Stimulated activated memory B cell treated with anti-CD40 and anti-IgM and Interleukin-4, amounts not matched to agents 10 μg/mL and 1 μg/mL and 100 μg/mL, for 72 hours (primary cell): ENCODE measurements at places on chromosomes 7 and 10.

DNA sequence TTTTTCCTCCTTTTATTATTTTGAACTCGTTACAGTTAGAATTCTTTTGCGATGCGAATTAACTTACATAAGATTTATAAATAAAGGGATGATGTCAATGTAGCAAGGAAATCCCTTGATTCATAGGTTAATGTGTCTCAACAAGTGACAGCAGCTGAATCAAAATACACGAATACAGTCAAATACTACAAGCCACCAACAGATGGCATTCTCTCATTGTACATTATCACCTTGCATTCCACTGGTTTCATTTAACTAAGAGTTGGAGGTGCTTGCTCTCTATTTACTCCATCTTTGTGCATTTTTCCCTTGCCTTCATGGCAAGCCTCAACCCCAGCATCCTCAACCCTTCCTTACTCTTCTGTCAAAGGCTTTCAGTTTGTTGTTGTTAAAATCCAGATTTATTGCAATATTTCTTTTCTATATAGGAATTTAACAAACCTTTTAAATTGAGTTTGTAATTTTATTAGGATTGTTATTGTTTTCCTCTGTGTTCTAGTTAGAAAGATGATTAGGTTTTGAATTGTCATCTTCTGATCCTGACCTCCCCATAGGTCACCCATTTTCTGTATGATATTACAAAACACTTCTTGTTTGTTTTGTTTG is 78.3 kb downstream of the SLC25A40 start:
- no peak for ATAC-seq

- no peak for ATAC-seq
Observed at GRCh38 chr7:79933144-79933543, 201.5 kb upstream of the GNAI1 start.

DNA sequence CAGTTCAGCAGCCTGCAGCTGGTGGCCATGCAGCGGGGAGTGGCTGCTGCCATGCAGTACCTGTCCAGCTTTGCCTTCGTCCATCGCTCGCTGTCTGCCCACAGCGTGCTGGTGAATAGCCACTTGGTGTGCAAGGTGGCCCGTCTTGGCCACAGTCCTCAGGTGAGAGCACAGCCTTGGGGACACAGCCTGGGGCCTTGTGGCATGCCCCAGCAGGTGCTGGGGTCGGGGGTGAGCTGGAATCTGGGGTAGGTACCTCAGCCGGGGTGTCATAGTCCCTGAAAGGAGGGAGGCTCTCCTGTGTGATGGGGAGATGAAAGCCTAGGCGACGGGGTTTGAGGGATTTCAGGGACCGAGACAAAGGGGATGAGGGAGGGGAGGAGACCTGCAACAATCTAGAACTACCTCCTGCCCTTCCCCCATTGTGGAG is 14.1 kb downstream of the EPHB6 start:
- no peak for ATAC-seq

DNA sequence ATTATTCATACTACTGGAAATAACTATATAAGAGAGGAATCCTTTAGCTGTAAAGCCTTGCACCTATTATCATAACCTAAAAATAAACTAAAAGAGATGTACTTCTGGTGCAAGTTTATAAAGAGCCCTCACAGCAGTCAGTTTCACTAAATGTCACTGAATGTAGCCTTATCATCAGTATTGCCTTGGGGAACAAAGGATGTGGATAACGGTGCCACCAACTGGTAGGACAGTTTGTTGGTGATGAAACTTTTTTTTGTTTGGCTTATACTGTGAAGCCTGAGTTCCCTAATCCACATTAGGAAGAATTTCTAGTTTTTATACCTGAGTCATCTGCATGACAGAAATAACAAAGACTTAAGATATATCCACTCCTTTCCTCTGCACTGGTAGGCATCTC is 117.9 kb upstream of the COL1A2 start:
- peak; percentile 61 for ATAC-seq

- no peak for ATAC-seq
Observed at GRCh38 chr7:151886783-151887182, 9.9 kb upstream of the PRKAG2 start.

DNA sequence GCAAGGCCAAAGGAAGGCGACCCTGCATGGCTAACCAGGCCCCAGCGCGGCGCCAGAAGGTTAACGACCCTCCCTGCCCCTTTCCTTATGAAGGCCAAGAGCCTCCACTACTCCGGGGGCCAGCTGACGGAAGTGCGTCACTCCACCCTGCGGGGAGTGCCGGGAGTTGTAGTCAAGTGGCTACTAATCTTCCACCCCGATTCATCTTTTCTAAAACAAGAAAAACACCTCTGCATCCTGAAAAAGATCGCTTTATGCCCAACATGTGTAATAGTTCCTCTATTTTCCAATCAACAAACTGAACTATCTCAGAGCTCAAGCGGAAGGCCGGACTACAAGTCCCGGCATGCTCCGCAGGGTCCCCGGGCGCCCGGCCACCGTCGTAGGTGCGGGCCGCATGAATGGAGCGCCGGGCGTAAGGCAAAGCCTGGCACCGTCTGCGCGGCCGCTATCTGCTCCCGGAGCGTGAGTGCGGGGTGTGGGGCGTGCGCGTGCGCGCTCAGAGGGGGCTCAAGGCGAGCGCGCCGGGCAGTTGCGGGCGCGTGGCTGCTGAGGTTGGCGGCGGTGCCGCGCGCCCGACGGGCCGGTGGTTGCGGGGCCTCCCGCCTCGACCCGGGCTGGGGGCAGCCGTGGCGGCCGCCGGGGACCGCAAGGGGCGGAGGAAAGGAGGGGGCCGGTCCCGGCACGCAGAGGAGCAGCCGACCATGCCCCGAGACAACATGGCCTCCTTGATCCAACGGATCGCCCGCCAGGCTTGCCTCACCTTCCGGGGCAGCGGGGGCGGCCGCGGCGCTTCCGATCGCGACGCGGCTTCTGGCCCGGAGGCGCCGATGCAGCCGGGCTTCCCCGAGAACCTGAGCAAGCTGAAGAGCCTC is at the start of gene ADO:
Gene ADO (plus strand): TSS at position 365 of the 875 bp plus-strand sequence. CDS start 340 bp downstream, at position 705.
- peak; percentile 96 for ATAC-seq

DNA sequence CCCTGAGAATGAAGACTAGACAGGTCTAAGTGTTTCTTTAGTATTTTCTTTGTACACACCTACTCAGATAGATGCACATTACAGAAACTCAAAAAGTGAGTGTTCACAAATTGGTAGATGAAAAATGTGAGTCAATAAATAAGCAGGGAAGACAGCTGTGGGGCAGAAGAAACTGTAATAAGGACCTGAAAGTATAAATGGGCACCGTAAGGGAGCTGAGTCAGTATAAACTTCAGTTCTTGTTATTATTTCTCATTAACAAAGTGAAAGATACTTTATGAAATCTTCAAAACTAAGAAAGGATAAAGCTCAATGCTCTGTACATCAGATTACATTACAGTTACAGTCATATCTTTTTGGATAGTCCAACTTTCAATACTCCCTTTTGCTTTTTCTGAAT is 2.5 kb downstream of the MTPN start:
- no peak for ATAC-seq

- no peak for ATAC-seq
Observed at GRCh38 chr10:110923856-110924493, 4.6 kb downstream of the SHOC2 start.

DNA sequence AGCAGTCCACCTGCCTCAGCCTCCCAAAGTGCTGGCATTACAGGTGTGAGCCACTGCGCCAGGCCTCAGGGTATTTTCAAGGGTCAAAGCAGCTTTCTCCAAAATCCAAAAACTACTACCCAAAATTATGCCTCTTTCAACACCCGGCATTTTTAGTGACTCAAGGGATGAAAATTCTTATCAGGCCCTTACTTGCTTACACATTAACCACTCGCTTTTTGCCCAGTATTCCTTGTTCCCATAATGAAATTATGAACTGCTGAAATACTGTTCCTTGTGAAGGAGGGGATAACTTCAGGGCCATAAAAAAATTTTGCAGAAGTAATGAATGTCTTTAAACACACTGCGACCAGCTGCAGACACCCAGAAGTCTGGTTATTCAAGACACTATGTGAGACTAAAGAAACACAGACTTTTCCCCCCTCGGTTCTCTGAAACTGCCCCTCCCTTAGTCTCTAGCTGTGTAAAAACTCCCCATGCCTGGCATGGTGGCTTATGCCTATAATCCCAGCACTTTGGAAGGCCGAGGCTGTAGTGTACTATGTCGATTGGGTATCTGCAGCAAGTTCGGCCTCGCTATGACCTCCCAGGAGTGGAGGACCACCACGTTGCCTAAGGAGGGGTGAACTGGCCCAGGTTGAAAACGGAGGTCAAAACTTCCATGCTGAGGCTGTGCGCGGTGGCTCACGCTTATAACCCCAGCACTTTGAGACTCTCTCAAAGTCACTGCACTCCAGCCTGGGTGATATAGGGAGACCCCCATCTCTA is 12.0 kb downstream of the FXYD4 start:
- no peak for ATAC-seq

GRCh38 chr7:108347616-108348015 is 108.6 kb downstream of the NRCAM start:
- ATAC-seq: no peak

DNA sequence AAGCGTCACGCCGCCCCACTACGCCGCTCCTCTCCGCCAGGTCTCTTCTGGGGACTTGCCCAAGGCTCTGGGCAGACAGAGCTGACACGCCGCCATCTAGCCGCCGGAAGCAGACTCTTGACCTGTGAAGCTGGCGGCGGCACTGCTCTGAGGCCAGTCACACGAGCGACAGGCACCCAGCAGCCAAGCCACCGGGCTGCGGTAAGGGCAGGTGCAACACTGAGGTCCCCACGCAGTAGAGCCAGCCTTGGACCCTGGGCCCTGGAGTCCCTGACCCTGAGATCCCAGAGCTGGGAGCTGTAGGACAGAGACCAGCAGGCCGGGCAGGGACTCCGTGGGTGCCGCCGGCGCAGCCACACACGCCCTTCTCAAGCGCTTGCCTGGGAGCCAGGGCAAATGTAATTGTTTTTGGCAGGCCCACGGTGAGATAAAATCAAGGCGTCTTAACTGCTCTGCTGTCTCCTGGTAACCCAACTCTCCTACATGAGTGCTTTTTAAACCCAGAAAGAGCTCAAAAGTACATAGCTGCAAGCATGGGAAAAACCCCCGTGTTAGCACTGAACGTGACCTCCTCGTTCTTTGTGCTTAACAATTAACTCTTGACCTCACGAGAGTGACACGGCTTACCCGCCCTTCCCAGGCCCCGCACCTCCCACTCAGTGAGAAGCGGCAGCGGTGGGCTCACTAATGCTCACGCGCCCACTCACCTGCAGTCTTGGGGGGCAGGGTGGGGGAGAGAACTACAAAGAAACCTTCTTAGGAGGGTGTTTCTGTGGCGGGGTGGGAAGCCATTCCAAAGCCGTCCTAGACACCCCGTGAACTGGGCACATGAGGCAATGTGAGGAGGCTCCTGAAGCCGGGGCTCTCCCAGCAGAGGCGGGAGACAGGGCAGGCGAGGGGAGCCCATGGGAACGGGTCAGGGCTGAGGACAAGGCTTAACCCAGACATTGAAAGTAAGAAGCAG is 8.5 kb downstream of the GPER1 start:
- ATAC-seq: no peak

- ATAC-seq: no peak
Observed at GRCh38 chr10:34824870-34825269, 9.8 kb upstream of the PARD3 start.

- ATAC-seq: no peak
Observed at GRCh38 chr7:106775552-106775936, 89.5 kb upstream of the PIK3CG start.

DNA sequence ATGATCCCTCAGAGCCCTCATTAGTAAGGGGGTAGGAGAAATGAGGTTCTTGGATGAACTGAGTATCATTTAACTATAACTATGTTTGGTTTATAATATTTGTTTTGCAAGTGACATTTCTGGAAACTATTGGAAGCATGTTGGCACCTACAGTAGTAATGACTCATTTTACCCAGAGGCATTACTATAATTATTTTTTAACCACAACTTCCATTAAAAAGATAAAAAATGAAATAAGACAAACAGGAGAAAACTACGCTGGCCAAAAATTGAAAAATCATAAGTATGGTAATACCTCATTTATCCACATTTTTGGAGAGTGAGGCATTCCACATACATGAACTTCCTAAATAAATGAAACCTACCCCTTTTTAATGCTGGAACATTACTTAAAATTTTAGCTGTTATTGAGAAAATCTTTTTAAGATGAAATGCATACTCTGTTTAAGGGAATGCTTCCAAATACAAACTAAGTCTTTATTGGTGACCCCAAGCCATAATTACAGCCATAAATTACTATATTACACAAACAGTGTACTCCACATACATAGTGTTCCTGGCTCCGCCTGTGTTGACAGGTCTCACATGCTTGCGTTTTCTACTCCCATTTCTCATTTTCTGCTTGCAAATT is 84.6 kb upstream of the CAPZA2 start:
- ATAC-seq: no peak

- ATAC-seq: no peak
Observed at GRCh38 chr10:43943818-43944360, 295.2 kb upstream of the ZNF32 start.

DNA sequence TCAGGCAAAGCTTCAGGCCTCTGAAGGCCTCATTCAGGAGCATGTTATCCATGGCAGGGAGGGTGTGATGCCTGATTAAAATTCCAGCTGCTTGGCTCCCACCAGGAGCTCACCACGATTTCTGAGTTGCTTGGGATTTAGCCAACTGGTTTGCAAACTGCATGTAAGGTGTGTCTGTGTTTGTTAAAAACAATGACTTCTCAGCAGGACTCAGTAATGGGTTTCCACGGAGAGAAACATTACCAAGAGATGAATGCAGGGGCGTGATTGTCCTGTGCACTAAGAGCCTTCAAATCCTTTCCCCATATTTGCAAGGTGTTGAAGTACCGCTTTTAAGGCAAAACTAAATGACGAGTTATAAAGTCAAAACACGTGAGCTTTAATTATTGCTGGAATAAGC is 88.8 kb upstream of the BTBD16 start:
- no peak for ATAC-seq

- peak; percentile 45 for ATAC-seq
Observed at GRCh38 chr7:4830176-4830575, 31.7 kb downstream of the PAPOLB start.

GRCh38 chr10:22438711-22439110 is 93.4 kb downstream of the SPAG6 start:
- ATAC-seq: no peak

DNA sequence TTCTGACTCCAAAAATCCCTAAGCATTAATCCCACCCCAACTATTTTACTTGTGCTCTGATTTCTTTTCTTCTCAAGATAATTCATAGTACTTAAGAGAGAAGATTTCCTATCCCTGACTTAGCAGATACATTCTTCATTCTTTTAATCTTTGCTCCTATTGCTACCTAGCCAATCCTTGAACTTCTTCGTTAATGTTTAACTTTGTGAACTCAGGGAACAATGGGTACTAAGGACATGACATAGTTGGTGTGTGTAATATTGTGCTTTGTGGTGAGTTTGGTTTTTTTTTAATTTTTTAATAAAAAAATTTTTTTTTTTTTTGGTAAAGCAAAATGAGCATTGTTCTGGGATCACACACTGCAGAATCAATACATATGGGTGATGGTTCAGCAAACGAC is 166.2 kb downstream of the CHCHD3 start:
- no peak for ATAC-seq
